ENCODE measurements at places on chromosomes 1 and 21.

- no peak for DNase-seq
These were observed 4.0 kb upstream of the AGBL4 start for GRCh38 chr1:50027794-50028193.

DNA sequence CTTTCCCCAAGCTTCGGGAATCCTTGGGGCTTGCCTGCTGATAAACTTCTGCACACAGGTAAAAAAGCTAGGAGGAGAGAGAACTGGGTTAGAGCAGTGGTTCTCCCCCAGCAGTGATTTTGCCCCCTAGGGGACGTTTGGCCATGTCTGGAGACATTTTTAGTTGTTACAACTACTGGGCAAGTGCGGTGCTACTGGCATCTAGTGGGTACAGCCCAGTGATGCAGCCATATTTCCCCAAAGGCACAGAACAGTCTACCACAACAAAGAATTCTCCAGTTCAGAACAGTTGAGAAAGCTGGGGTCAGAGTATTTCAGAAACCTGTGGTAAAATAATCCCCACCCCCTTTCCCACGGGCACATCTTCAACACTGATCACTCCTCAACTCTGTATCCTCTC lies 41.3 kb downstream of the LRRC71 start:
- peak; percentile 46 for DNase-seq

GRCh38 chr1:179167418-179167777 lies 62.1 kb downstream of the ABL2 start:
- no peak for DNase-seq

DNA sequence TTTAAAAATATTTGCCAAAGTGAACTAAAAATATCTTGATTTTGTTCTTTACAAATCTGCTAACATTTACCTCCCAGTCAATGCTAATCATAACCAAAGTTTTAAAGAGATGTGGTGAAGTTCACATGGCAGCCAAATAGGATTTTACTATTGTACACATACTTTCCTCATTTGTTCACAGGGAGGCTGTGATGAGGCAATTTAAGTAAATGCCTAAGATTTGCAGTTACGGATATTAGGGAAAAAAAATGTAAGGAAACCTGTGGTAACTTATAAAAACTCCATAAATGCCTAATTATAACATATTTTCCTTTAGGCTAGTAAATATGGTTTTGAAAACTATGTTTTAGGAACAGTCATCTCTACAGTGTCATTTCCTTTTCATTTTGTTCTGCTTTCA lies 32.4 kb downstream of the RGS5 start:
- no peak for DNase-seq
